ENCODE measurements at places on chromosomes 6 and 20.

DNA sequence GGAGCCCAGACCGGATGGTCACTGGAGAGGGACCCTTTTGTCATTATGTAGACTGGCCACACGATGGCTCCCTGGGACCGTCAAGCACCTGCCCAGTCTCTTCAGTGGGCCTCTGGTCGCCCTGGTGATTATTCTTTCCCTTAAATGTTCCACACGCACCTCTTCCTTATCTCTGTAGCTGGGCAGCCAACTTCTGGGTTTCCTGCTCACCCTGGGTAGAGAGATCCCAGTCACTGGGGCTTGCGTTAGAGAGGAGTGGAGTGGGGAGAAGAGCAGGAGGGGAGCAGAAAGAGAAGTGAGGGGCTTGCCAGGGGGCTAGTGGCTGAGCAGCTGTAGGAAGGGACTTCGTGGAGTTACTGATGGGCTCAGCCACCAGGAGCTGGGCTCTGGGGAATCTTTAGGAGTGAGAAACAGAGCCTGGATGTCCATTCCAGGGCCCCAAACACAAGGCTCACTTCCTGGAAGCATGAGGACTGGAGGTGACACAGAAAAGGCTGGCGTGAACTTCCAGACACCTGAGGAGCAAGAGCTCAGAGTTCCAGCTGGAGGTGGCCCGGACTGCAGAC lies 150.1 kb downstream of the DHX35 start:
- DNase-seq, result peak; percentile 66

- DNase-seq, result no peak
Measured at GRCh38 chr6:123616942-123617341, 19.8 kb downstream of the TRDN start.

DNA sequence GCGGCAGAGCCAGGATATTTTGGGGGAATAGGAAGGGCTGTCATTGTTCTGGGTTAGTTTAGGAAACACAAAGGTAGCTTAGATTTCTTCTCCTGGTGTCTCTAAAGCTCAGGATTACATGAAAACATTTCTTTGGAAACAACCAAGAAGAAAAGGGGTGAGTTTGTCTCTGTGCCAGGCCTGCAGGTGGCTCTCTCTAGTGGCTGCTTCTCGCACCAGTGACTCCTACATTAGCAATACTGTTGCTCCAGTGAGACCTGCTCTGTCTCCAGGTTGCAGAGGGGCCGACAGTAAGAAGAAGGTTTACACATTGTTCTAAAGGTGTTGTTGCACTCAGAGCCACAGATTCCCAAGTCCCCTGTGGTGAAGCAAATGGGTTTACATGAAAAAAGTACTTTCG lies 104.6 kb upstream of the GLP1R start:
- no peak for DNase-seq

- DNase-seq, result peak; percentile 74
Measured at GRCh38 chr6:99349171-99350141, at the start of gene FAXC. TSS of gene FAXC (minus strand) at chr6:99349674. CDS start at chr6:99349372, 302 bp downstream.

DNA sequence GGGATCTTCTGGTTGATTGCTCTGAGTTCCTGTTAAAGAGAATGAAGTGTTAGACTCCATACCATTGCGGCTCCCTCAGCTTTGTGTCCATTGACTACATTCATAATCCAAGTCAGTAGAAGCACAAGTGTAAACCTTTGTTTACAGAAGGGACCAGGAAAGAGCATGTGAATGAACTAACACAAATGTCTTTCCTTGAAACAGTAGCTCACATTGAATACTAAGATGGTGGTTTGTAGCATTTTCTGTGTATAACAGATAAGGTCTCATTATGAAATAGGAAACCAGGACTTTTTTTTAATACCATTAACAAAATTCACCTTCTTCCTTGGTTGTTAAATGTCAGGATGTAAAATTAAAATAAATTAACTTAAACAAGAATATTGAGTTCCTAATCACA lies 8.4 kb downstream of the STXBP5 start:
- DNase-seq, result no peak

DNA sequence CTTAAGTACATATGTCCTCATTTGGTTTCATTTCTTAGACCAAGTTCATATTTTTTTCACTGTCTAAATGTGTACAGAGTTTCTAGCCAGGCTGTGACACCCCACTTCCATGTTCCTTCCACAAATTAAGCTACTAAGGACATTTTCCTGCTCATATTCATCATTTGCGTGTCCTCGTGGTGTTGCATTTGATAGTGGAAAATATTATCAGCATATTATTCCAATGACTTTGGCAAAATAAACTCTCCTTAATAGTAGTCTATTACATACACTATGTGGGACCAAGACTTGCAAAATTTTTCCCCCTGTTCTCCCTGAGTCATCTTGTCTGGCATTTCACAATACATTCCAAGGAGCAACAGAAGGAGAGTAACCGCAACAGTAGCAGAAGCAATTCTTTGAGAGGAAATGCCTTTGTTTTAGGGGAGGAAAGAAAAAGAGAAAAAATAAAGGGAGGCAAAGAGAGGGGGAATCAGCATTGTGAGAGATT lies 599.2 kb downstream of the COL12A1 start:
- no peak for DNase-seq

- DNase-seq, result no peak
Measured at GRCh38 chr20:63659370-63659769, 1.3 kb downstream of the RTEL1 start.

GRCh38 chr6:166257911-166258318 lies 50.3 kb downstream of the PRR18 start:
- DNase-seq, result no peak

DNA sequence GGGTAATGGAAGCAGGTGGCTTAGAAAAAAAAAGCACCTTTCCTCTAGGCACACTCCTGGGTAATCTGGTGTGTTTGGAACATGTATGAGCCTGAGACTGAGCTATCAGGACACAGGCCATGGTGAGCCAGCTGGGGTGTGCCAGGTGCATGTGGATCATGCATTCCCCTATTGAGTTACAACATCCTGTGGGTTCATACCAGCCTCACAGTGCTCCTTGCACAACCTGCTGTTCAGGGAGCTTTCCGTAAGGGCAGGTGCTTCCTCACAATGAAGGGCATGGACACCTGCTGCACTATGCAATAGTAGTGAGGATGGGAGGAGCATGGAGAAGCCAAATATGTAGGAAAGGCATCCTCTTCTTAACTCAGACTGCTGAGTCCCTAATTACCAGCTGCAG lies 197.2 kb upstream of the SUPT3H start:
- no peak for DNase-seq

DNA sequence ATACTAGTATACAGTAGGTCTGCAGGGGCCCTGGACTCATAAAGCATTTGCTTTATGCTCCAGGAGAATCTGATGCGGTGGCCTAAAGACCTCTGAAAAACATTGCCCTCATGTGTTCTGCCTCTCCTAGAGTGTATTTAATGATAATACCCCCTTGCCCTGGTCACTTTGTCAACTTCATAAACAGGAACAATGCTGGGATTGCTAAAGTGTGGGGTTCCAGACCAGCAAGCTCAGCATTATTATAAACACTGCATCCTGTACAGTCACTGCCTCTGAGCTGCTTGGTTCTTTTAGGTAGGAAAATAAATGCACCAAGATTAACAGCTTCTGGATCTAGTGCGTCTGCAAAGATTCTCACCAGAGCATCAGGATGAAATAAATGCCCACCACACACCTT lies 12.2 kb downstream of the TREM1 start:
- no peak for DNase-seq

DNA sequence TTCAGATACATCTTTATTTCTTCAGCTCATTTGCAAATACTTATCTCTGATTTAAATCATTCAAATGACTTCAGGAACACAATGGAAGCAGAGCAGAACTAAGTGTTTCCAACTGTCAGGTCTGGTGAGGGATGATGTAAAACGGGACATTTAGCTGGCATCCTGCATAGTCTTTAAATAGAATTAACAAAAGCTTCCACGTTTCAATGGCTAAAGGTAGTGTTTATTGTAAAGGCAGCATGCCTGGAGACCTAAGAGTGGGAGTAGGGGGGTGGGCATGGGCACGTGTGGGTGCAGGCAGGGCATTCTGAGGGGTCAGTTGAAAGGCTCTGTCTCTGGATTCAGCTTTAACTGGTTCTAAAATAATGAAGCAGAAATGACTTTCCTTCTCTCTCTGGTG lies 174.9 kb downstream of the PLCB1 start:
- DNase-seq, result no peak

DNA sequence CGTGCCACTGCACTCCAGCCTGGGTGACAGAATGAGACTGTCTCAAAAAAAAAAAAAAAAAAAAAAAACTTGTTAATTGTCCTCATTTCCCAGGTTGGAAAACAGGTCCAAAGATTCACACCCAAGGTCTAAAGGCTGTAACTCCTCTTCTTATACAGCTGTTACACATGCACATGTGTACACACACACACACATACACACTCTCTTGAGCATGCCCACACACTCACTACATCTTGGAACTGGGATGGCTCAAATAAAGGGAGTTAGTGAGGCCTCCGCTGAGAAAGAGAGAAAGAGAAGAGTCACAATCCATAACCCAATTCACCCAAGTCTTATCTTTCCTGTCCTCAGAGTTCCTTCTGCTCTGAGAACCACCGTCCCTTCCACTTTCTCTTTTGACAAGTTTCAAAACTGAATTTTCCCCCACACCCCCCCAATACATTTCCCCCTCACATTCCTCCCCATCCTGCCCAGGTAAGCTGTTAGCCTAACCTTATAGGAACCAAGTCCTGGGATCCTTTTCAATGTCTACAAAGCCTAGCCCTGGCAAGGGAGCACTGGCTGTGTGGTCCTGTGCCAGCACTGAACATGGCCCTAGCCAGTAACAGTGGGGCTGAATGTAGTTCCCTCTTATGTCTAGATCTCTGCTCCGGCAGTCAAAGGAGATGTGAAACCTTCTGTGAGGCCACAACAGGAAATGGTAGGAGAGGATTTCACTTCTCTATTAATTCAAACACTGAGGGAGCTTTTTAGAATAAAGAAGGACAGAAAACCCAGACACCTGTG lies 3.2 kb upstream of the HLA-DMB start:
- no peak for DNase-seq
